CD4-positive, alpha-beta T cell treated with Interleukin-4 for 4 hours (primary cell): ENCODE measurements at places on chromosomes 2 and 18.

DNA sequence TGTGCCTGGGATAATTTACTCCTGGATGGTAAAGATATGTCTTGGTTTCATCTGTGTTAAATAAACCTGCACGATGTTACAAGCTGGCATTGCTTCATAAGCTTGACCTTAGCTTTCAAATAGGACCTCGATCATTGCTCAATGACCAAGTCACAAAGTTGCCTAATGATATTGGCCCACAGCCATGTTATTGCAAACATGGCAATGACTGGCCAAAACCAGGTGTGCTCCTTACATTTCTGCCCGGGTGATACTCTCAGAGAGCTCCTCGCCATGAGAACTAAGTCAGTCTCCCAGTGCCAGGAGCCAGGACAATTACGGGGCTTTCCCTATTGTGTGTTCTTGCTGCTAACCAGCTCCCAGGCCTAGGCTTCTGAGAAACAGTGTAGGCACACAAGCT is 72.5 kb upstream of the CYP1B1 start:
- no peak for DNase-seq

GRCh38 chr2:150413910-150414309 is 73.6 kb downstream of the RND3 start:
- DNase-seq, result no peak

GRCh38 chr18:47883771-47884413 is 46.6 kb downstream of the SMAD2 start:
- DNase-seq, result peak; percentile 7

GRCh38 chr2:3222636-3223035 is 155.0 kb downstream of the EIPR1 start:
- DNase-seq, result peak; percentile 91

- no peak for DNase-seq
Observed at GRCh38 chr2:71190656-71191569, 36.0 kb downstream of the PAIP2B start.

DNA sequence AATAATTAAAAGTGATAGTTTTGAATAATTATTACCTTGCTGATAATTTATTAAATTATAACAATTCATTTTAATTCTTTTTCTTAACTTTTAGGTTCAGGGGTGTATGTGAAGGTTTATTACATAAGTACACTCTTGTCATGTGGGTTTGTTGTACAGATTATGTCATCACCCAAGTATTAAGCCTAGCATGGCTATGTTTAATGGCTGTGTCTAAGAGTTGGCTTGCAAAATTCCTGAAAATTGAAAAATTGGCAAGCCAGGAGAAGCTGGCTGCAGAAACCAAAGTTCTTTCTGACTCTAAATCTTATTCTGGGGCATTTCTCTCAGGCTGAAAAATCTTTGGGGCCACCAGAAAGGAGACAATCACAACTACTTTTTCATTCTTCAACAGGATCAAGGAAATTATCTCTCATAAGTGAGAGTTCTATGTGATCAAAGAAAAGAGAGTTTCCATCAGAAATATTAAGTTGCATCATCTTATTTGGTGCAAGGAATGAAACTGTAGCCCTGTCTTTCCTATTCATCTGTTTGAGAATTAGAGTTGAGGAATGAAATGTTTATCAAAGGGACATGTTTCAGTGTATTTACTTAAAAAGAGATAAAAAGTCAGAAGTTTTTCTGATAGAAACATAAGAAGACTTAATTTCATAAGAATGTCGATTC is 412.1 kb upstream of the CDH2 start:
- DNase-seq, result no peak
